ENCODE measurements at places on chromosomes 7 and 10. TPM values are rescaled to one million over a fixed set of nuclear protein-coding genes. Genes with fewer than 3 reads are reported as not detected.

KLF14 gene
- total RNA-seq: not detected

GDF2 gene
- total RNA-seq: not detected

STEAP1 gene
- total RNA-seq: 2.0 TPM

MMD2 gene
- total RNA-seq: not detected

CALHM1 gene
- total RNA-seq: not detected

NODAL gene
- not detected for total RNA-seq

UTF1 gene
- not detected for total RNA-seq

IFIT1B gene
- not detected for total RNA-seq

PLPP4 gene
- not detected for total RNA-seq

GDF10 gene
- total RNA-seq: 4.1 TPM

C10orf62 gene
- total RNA-seq: not detected

CCDC146 gene
- 0.90 TPM for total RNA-seq

SMKR1 gene
- total RNA-seq: 4.1 TPM

EPDR1 gene
- total RNA-seq: 1.8 TPM

CACNA2D1 gene
- total RNA-seq: not detected

TAS2R4 gene
- 0.27 TPM for total RNA-seq

STMP1 gene
- total RNA-seq: 26.8 TPM

ATG9B gene
- total RNA-seq: 12.3 TPM

VAX1 gene
- total RNA-seq: not detected

VWA2 gene
- not detected for total RNA-seq

C10orf105 gene
- 0.24 TPM for total RNA-seq

TMEM60 gene
- 9.8 TPM for total RNA-seq

SOSTDC1 gene
- not detected for total RNA-seq

TMEM26 gene
- total RNA-seq: not detected

GPC2 gene
- 3.6 TPM for total RNA-seq

ZNF425 gene
- 0.98 TPM for total RNA-seq

ACHE gene
- total RNA-seq: 0.14 TPM

GRM3 gene
- total RNA-seq: not detected

CFAP46 gene
- 1.5 TPM for total RNA-seq

TRIM73 gene
- 1.5 TPM for total RNA-seq

CHAT gene
- not detected for total RNA-seq

MUC12 gene
- 0.66 TPM for total RNA-seq

NXPH1 gene
- total RNA-seq: not detected

HOGA1 gene
- total RNA-seq: not detected

GPR37 gene
- not detected for total RNA-seq

LIPJ gene
- not detected for total RNA-seq

AKR1C8 gene
- total RNA-seq: not detected

AKR1E2 gene
- 5.6 TPM for total RNA-seq

TAC1 gene
- 0.72 TPM for total RNA-seq

ADRB1 gene
- 0.14 TPM for total RNA-seq

RNF133 gene
- not detected for total RNA-seq

LRRC18 gene
- total RNA-seq: not detected

DGKI gene
- 1.8 TPM for total RNA-seq

UNC5B gene
- total RNA-seq: 0.04 TPM

OR2A12 gene
- total RNA-seq: not detected
